ENCODE measurements at places on chromosomes 3 and 15. TPM values are rescaled to one million over a fixed set of nuclear protein-coding genes. Genes with fewer than 3 reads are reported as not detected.

Gene PLA1A
- total RNA-seq = 0.79 TPM

GRCh38 chr3:104514776-104515175 lies 851.9 kb upstream of the ALCAM start:
- no peak for DNase-seq

DNA sequence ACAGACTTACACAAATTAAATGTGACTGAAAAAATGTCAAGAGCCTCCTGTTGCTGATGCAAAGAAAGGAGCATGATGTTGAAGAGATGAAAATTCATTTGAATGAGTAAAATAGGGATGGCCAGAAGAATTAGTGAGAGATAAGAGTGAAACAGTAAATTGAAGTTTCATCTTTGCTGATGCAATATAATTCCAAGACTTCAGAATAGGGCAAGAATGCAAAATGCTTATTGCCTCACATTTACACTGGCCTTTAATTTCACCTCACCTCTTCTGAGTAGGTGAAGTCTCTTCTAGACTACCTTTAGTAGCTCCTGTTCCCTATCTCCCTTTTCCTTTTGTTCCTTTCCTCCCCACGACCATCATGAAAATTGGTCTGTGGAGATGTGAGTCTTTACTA lies 15.3 kb upstream of the MAPK6 start:
- no peak for DNase-seq

Gene CHRD
- not detected for total RNA-seq

DNA sequence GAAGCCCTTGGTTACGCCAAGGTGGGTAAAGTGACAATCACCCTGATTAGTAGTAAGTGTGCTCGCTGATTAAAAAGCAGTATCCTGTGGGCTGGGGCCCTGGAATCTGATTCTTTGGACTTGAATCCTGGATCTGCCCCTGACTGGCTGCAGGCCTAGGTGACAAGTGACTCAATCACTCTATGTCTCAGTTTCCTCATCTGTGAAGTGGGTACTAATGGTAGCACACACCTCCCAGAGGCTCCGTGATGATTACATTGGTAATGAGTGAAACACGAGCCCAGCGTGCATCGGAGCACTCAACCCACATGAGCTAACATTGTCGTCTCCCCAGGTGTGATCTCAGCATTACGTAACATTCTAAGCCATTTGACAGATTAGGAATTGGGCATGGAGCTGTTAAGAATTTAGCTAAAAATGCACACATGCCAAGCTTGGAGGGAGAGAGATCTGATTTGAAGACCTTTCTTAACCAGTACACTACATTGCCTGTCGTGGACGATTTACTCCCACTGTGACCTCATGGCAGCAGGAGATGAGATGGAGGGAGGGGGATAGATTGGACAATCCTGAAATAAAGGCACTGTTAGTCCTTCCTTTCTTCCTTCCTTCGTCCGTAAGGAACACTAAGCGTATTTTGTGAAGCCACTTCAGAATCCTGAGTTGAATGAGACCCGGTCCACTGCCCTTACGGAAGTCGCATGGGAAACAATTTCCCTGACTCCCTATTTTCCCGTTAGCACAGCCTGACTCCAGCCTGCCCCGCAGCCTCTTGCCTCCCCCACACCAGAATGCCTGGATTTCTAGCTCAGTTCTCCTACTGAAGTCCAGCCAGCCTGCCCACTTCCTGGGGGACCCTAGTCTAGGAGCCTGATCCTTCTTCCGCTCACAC lies 32.1 kb downstream of the MGLL start:
- DNase-seq = no peak

DNA sequence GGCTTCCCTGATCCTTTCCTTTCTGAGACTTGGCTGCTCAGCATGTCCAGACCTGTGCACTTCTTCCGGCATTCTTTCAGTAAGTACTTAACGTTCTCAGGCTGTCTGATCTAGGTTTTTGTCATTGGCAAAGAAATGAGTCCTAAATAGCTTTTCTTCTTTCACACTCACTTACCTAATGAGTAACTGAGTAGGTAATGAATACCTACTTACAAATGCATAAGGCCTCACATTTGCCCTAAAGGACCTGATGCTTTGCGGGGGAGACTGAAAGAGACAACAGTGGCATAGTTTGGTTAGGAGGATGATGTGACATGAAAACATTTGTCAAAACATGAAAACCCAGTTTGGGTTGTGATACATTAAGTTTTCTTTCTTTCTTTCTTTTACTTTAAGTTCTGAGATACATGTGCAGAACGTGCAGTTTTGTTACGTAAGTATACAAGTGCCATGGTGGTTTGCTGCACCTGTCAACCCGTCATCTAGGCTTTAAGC lies 516.7 kb upstream of the CFAP20DC start:
- peak; percentile 50 for DNase-seq

GRCh38 chr3:196867155-196867506 lies 589 bp upstream of the SENP5 start:
- DNase-seq = no peak

DNA sequence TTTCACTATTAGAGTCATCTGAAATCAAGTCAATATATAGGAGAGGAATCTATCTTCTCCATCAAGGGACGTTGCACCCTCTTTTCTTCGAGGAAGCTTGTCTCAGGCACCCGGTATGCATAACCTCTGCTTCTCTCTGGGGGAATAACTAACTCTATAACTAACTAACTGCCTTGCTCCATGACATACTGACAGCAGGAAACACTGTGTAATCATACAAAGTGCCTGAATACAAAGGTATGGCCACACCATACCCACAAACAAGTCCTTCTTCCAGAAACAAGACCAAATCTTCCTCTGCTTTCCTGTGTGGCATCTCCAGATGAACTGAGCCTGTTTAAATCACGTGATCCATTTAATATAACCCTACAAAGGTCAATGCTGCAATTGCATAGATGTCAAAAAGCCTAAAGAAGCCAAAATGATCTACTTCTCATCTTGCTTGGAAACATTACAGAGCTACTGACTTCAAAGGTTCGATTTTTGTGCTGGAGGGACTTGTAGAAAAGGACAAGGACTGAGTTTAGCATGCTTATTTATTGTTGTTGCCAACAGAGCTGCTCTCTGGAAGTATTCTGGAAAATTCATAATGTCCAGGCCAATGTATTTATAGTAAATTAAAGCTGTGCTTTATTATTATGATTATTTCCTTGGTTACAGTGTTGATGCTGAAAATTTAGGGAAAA lies 380.5 kb downstream of the FOXP1 start:
- no peak for DNase-seq

GRCh38 chr3:40911928-40912327 lies 287.4 kb upstream of the CTNNB1 start:
- no peak for DNase-seq

DNA sequence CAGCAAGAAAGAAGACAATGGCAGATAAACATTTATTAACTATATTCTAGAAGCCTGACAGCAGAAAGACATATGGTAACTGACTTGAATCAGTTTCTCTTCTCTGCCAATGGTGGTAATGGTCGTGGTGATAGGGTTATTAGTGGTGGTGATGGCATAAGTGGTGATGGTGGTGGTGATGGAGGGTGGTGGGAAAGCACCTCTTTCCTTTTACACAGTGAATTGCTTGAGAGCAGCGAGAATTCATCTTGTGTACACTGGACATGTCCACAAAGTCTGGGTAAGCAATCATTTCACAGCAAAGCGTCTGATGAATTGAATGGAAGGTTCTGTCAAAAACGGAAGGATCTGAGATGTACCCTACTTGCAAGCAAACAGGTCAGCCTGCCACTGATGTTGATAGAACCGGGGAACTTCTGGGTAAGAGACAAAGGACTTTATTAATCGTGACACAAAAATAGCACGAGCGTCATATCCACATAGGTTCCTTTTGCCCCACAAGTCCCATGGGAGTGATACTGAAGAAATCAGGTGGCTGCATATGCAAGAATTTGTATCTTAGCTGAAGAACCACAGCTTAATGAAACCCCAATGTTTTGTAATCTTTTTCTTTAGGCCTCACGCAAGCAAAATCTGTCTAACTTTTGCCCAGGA lies 23.5 kb upstream of the TBC1D5 start:
- DNase-seq = no peak

DNA sequence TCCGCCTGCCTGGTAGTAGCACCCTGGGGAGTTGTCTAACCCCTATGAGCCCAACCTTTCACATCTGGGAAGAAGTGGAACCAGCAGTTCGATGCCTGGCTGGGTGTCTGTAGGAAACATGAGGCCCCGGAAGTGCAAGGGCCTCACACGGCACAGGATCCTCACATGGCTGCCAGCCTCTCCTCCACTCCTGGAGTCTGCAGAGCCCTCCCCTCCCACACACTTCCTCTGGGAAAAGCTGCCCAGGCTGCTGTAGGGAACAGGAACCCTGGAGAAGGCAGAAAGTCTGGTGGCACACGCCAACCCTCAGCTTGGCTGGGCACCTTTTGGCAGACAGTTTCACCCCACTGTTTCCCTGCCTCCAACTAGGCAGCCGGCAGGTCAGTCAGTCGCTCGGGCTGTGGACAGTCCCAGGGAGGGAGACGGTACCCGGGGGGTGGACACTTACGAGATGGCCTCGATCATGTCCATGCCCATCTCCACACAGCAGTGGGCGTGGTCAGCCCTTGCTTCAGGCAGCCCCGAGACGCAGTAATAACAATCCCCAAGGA lies 118.4 kb downstream of the ADCY5 start:
- DNase-seq = no peak

Gene WDR93
- 0.19 TPM for total RNA-seq

Gene C15orf39
- total RNA-seq = 16.5 TPM

DNA sequence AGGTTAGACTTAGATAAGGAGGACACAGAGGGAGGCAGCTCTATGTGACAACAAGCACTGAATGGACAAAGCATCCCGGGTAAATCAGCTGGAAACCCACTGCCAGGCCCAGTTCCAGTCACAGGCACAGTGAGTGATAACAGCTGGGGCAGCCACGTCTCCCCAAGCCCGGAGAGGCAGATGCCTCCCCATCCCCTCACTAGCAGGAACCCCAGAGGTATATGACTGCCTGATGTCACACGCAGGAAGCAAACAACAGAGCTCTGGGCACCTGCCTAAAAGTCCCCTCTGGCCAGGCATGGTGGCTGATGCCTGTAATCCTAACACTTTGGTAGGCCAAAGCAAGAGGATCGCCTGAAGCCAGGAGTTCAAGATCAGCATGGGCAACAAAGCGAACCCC lies 18.2 kb downstream of the C15orf62 start:
- DNase-seq = no peak

GRCh38 chr3:1766384-1766783 lies 332.3 kb upstream of the CNTN4 start:
- DNase-seq = no peak

DNA sequence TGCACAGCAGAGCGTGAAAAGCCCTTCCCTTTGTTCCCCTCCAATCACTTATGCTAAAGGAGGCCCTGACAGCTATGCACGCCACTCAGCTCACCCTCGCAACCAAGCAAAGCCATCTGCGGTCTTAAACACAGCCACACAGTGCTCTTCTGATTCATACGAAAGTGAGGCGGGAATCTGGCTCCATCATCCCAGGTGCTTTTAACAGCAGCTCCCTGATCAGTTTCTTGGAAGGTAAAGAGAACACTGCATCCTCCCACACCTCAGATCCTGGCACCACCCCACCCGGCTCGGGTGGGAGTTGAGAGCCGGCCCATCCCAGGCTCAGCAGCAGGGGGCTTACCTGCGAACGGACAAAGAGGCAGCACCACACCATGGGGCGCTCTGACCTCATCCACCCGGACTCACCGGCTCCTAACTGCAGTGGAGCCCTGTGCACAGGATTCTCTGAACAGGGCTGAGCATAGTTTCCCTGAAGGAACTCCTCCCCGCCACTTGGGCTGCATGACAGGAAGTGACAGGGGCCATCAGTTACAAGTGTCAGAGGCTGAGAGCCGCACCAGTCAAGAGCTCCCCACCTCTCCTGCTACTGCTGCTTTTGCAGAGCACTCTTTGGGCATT lies 114.3 kb upstream of the ARHGEF3 start:
- peak; percentile 73 for DNase-seq

Gene ZNF80
- total RNA-seq = 1.4 TPM

DNA sequence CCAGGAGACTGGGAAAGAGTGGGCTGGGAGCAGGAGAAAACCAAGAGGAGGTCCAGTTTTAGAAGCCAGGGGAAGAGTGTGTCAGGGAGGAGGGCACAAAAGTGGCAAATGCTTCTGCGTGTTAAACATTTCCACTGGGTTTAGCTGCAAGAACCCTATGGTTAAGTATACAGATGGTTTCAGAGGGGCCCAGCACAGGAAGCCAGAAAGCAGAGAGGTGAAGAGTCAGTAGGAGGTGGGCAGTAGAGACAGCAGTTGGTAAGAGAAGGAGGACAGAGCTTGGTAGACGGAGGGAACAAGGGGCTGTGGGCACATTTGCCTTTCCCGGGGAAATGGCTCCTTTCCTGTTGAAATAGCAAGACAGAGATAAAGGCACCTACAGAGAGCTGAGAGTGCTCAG lies 133.8 kb downstream of the EPHB1 start:
- DNase-seq = no peak

GRCh38 chr3:25906132-25906906 lies 116.4 kb downstream of the OXSM start:
- DNase-seq = no peak

DNA sequence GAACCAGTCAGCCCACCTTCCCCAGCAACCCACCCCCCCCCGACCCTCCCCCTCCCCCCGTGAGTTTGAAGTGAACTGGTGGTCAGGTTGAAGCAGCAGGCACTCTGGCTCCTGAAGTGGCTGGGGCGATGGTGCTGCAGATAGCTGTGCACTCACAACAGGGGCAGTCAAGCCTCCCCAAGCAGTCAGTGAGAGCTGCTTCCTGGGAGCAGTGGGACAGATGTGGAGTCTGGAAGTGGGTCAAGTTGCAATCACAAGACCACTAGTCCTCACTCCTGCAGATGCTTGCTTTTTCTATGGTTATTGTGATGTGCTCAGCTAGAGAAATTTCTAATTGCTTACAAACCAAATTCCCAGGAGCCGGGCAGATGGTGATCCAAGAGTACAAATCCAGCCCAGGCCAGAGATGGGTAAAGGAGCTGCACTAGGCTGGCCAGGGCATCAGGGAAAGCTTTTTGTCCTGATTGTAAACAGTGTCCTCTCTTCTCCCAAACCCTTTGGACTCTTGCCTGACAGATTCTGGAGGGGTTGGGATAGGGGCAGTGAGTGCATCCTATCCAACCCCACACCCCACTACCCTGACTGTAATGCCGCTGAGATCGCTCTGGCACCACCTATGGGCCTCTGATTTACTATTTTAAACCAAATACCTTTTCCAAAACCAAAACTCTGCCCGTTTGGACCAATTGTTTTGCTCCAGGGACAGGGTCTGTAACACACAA lies 9.8 kb upstream of the CLPX start:
- DNase-seq = no peak

- DNase-seq = no peak
These were observed 28.3 kb downstream of the IL12A start for GRCh38 chr3:160016972-160017371.

Gene TLR9
- 2.3 TPM for total RNA-seq

DNA sequence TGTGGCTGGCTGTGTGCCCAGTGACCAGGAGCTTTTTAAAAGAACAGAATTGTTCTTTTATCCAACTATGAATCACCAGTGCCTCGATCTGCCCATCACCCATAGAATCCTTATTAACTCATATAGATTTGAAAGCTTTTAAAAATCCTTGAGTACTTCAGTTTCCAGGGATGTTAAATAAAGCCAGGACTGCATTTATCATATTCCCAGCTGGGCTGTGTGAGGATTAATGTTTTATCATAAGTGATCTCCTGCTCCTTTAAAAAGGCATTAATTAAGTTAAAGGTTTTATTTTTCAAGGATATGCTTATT lies 234.0 kb downstream of the MYRIP start:
- no peak for DNase-seq

GRCh38 chr15:90904746-90905145 lies 1.6 kb downstream of the MAN2A2 start:
- no peak for DNase-seq

Gene GMNC
- not detected for total RNA-seq

Data from activated T-cell treated with anti-CD3 and anti-CD28 coated beads, Interleukin-2, amount 50 U/mL, for 72 hours (primary cell).